Stimulated activated CD8-positive, alpha-beta memory T cell treated with anti-CD3 and anti-CD28 coated beads, Interleukin-2, amount 100 ng/mL, for 1 hour (primary cell): ENCODE measurements at places on chromosomes 3 and 15.

- no peak for DNase-seq
Observed at GRCh38 chr3:65342084-65342683, 654.4 kb upstream of the ADAMTS9 start.

DNA sequence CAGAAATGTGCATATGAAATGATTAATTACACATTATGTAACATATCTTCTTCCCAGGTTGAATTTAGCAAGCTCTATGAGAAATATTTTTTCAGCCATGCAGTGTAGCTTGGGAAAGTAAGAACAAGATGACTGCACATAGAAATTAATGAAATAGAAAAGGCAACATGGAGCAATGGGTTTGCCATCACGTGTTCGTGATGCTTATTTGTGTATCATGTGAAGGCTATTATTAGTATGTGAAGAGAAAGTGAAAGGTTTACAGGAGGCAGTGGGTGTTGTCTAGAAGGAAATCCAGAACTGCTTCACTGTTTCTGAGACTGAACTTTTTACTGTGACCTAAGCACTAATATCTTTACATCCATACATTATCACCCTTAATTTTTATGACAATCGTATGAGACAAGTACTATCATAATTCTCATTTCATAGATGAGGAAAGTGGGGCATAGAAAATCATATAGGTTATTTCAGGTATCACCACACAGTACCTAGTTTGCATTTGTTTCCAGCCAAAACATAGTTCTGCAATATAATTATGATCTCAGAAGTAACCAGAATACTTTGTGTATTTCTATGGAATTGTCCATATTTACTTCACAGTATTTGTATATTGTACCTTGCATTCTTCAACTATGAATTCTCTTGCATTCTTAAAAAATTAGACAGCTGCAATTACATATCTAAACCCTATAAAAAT is 14.9 kb downstream of the SERPINI1 start:
- no peak for DNase-seq

DNA sequence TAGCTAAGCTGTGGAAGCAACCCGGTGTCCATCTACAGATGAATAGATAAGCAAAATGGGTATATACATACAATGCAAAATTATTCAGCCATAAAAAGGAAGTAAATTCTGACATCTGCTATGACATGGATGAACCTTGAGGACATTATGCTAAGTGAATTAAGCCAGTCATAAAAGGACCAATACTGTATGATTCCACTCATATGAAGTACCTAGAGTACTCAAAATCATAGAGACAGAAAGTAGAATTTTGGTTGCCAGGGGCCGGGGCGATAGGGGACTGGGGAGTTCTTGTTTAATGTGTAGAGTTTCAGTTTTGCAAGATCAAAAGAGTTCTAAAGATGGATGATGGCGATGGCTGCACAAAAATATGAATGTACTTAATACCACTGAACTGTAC is 10.3 kb downstream of the EID1 start:
- DNase-seq: no peak

DNA sequence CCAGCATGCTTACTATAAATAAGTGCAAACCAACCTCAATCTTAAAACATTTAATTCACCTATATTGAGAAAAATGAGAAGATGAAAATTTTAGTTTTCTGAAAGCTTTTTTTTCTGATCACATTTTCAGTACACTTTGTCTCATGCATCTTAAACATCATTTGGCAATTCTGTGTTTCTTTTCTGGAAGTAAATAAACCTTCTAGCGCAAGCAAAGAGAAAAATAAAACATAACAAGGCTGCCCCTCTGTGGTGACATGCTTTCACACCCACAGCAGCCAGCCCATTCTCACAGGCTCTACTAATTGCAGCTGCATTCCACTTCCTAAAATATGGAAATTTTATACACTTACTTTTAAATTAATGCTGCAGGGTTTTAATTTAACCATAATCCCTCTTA is 90.1 kb downstream of the NEK10 start:
- DNase-seq: no peak

GRCh38 chr15:53437366-53437765 is 322.1 kb downstream of the WDR72 start:
- no peak for DNase-seq

DNA sequence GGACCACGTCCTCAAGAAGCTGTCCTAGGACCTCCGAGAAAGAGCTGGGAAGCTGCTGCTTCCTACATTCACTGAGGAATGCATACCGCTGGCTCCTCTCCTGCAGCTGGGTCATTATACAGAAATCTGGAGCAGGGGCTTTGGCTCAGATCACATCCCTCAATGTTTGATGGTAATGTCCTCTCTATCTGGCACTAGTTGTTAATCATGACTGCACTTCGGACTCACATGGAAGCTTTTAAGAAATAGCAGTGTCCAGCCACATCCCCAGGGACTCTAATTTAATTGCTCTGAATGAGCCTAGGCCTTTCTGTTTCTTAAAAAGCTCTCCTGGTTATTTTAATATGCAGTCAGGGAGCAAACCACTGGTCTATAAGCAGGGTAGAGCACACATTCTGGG is 25.7 kb upstream of the MYRIP start:
- DNase-seq: no peak

- DNase-seq: no peak
Observed at GRCh38 chr3:13653631-13654279, 104.8 kb downstream of the FBLN2 start.

GRCh38 chr3:120708408-120708807 is 26.4 kb upstream of the HGD start:
- DNase-seq: no peak

- DNase-seq: no peak
Observed at GRCh38 chr3:72189339-72189738, 404.4 kb upstream of the PROK2 start.

DNA sequence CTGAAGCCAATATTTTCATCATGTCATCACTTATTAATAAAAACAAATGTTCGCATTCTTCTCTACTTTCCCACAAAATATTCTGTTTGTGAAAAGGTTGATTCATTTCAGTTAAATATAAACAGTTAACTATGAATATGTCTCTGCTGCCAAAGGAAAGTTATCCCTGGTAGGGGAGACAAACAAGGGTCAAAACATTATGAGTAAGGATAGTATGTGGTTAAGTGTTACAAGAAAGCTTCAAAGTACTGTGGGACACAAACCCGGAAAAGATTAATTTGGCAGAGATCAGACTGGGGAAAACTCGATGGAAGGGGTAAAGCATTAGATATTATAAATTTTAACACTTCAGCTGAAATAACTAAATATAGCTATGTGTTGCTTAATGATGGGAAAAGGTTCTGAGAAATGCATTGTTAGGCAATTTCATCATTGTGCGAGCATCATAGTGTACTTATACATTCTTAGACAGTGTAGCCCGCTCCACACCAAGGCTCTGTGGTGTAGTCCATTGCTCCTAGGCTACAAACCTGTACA is 436.5 kb upstream of the TBL1XR1 start:
- DNase-seq: no peak

DNA sequence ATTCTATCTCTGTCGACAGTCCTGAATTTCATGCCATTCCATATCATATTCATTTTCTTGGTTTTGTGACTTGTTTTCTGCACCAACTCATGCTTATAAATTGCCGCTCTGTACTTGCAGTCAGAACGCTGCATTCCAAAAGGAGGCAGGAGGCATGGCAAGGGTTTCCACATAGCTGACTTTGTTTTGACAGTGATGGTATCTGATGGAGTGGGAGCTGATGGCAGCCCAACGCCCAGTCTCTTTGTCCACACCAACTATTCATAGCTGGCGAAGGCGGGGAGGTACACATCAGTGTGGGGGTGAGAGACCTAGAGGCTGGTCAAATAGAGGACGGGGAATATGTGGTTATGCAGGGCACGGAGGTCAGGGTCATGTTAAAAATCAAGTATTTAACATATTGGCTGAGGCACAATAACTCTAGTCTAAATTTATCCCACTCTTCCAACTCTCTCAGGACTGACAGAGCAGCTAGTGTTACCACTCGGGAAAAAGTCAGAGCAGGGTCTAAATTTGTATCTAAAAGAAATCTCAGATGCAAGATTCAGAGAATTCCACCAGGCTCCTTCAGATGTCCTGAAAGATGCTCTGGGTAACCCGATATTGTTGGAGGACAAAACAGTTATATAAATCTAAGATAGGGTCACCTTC is 67.8 kb upstream of the ATP13A3 start:
- DNase-seq: no peak

DNA sequence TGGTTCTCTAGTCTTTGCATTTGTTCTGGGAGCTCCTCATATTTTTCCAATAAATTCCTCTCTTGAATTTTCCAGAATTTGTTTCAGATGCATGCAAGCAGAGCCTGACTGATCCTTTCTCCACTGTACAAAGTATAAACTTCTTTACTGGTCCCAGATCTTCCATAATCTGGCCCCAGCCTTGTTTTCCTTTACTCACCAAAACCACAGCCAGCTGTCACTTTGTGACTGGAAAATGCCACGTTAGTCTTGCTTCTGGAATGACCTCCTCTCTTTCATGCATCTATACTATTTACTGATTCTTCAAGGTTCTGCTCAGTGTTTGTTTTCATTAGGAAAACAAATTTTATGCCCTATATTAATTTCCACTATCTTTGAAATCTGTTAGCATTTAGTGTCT is 60.4 kb upstream of the SPPL2A start:
- no peak for DNase-seq

DNA sequence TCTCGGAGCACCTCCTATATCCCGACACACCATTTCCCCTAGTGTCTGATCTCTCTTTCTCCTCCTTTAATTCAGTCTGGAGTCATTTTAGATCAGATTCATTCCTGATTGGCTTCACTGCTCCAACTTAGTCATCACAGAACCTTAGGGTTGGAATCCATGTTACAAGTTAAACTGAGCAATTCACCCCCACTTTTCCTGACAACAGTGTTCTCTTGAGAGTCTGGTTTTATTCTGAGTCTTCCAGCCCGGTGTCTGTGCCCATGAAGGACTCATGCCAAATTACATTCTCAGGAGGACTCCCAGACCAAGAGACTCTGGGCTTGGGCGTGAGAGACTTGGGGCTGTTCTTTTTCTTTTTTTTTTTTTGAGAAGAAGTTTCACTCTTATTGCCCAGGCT is 57.5 kb downstream of the LPP start:
- no peak for DNase-seq

DNA sequence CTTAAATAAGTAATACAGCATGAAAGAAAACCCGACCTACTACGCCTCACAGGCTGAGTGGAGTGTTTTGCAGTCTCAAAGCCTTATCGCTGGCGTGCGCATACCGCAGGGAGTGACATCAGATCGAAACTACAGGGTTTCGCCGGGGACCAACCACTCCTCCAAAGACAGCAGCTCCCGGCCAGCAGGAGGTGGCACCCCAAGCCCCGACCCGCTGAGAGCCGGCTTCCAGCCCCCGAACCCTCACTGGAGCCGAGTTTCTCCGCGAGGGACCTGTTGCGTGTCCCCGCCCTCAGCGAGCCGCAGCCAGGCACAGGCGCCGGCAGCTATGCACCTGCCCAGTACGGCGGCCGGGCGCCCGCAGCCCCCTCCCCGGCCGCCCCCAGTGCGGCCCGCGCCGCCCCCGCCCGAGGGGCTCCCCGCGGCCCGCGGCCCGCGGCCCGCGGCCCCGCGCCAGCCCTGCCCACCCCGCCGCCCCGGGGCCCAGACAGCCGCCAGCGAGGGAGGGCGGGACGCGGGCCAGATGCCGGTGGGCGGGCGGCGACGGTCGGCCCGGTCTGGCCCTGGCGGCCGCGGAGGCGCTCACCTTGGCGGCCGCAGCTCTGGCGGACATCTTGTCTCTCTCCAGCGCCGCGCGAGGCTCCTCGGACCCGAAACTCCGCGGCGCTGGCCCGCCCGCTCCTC is 710 bp downstream of the TJP1 start:
- DNase-seq: no peak

GRCh38 chr3:142318331-142318730 is 92.9 kb upstream of the GK5 start:
- DNase-seq: no peak

GRCh38 chr15:39752991-39753390 is 29.6 kb downstream of the FSIP1 start:
- no peak for DNase-seq
